HEK293T (cell line): ENCODE measurements at places on chromosomes 1 and 21.
A peak's percentile ranks its signal among the peaks of the same experiment; 100 is the strongest.

GRCh38 chr1:172112576-172112975, 271.3 kb downstream of the DNM3 start:
- no peak for DNase-seq

DNA sequence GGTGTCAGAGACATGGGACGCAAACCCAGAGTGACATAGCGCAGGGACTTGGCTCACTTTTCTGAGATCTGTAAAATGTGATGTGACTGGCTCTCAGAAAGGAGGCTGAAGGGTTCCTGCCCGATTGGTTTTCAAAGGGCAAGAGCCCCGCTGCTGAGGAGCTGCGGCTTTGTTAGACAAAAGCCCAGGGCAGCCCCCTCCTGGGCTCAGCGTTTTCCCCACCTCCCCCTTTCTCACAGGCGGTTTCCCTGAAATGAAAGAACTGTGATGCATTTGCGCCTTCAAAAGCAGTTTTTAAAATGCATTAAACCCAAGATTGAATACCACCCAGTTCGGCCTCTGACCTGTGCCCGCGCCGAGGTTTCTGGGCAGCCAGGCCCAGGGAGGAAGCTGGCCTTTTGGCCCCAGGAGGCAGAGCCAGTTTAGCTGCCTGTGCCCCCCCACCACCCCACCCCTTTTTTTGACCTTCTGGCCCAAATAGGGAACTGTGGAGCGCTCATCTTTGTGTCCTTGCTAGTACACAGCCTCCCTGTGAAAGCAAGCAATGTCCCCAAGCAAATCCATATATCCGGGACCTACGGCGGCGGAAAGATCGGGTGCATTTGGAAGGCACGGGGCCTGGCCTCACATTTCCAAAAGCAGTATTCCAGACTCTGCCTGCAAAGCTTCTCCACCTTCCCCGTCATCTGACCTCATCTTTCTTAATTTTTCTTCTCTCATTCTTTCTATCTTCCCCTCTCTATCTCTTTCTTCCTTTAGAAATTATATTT, 28.6 kb downstream of the CD247 start:
- DNase-seq: no peak

DNA sequence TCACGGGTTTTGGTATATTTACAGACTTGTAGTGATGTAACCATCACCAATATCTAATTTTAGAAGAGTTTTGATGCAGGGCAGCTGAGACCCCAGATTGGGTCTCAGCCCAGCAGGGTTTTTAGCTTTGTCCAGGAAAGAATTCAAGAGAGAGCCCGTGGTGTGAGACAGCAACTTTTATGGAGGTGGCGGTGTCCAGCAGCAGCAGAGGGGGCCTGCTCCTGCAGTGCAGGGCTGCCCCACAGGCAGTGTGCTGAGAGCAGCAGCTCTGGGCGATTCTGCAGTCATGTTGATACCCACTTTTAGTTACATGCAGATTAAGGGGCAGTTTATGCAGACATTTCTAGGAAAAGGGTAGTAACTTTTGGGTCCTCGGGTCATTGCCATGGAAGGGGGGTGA, 1.8 kb upstream of the EPHX1 start:
- no peak for DNase-seq

- no peak for DNase-seq
Measured at GRCh38 chr1:221643404-221644144, 98.3 kb downstream of the DUSP10 start.

- no peak for DNase-seq
Measured at GRCh38 chr1:33393524-33393923, 37.4 kb downstream of the PHC2 start.

- no peak for DNase-seq
Measured at GRCh38 chr1:201110616-201111015, 1.6 kb downstream of the CACNA1S start.

GRCh38 chr1:240998024-240998423, 359.0 kb downstream of the RGS7 start:
- DNase-seq: no peak

- no peak for DNase-seq
Measured at GRCh38 chr1:9537863-9538668, 1.2 kb upstream of the SLC25A33 start.

DNA sequence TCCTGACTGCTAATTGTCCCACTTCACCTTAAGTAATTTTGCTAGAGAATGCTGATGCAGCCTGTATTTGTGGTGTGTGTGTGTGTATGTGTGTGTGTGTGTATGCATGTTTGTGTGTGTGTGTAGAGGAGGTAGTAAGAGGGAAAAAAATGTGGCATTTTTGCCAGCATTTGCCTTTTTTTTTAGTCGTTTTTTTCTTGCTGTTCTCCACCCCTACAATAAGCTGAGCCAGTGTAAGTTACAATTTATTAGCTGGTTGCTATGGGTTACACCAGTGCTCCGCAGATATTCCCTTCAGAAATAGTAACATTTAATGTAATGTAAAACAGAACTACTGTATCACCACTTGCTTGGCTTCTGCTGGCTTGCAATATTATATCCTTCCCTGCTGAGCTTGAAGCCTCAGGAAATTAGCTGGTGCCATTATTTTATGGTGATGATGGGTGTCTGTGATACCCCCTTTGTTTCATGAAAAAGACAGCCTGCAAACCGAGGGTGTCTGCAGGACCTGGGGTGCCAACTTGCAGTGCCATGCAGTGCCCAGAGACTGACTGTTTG, 23.4 kb upstream of the IGSF3 start:
- no peak for DNase-seq

GRCh38 chr1:109559995-109560394, 11.6 kb downstream of the GNAI3 start:
- no peak for DNase-seq

- no peak for DNase-seq
Measured at GRCh38 chr1:53658489-53659230, 80.3 kb downstream of the GLIS1 start.

DNA sequence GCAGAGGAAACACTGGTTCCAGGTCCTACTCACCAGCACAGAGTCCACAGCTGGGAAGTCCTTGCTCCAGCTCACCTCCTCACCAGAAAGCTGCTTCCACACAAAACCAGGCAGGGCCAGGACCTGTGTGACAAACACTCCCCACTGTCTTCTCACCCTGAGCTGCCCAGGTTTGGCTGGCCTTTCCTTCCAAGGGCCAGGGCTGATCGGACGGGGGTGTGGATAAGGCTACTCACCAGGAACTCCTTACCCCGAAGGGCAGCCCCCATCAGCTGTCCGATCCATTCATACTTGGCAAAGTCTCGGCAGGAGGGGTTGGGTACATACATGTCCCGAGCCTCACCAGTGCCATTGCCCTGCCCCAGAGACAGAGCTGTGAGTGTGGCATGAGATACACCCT, 5.4 kb downstream of the HECTD3 start:
- no peak for DNase-seq

- DNase-seq: no peak
Measured at GRCh38 chr1:197982256-197982655, 65.1 kb downstream of the LHX9 start.

DNA sequence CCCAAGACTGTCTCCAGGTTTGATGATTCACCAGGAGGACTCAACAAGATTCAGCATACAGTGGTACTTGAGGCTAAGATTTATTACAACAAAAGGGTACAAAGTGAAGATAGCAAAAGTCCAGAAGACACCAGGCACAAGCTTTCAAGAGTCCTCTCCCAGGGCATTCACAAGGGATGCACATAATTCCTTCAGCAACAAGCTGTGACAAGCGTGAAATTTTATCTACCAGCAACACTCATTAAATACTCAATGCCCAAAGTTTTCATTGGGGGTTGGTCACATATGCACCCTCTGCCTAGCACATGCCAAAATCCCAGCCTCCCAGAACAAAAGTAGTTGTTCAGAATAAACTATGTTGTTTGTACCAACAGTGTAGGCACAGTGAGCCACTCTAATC, 62.3 kb downstream of the PRKACB start:
- DNase-seq: no peak

- DNase-seq: no peak
Measured at GRCh38 chr1:164803366-164803765, 244.4 kb downstream of the PBX1 start.

DNA sequence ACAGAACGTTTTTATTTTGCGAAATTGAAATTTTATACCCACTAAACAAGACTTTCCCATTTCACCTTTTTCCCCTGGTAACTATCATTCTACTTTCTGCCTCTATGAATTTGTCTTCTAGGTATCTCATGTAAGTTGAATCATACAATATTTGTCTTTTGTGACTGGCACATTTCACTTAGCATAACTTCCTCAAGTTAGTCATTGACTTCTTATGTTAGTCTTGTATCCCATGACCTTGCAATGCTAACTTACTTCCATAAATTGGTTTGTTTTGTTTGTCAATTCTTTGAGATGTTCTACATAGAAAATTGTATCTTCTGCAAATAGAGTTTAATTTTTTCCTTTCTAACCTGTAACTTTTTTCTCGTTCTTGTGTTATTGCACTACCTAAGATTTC, 26.9 kb downstream of the SH3BP5L start:
- DNase-seq: no peak

DNA sequence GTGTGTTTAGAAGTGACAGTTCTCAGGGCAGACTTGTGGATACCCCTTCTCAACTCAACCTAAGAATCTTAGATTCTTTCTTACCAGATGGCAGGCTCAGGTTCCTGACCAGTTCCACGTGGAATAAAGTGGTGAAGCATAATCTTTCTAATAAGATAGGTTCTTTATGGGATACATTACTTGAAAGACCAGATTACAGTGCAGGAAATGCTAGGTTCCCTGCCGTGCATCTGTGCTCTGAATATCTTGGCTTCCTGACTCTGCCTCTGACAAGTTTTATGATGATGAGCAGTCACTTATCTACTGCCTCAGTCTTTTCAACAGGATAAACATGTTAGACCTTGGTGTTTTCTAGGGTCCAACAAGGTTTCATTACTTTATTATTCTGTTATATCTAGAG, 207.9 kb upstream of the CACYBP start:
- DNase-seq: no peak

- DNase-seq: peak; percentile 63
Measured at GRCh38 chr1:177340601-177341067, 169.9 kb downstream of the BRINP2 start.

DNA sequence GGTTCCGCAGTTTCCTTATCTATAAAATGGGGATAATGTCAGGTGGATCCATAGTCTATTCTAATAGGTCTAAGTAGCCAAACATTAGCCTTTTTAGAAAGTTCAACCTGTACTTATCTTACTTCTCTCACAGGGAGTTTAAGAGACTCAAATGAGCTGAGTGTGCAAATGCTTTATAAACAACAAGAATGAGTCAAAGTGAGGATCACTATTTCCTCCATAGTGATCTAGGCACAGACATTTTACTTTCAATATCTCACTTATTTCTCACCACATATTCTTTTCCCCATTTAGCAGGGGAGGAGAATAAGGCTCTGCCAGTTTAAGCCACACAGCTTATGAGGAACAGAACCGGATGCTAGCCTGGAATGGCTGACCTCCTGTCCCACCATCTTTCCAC, 92.1 kb upstream of the LMO4 start:
- DNase-seq: no peak

DNA sequence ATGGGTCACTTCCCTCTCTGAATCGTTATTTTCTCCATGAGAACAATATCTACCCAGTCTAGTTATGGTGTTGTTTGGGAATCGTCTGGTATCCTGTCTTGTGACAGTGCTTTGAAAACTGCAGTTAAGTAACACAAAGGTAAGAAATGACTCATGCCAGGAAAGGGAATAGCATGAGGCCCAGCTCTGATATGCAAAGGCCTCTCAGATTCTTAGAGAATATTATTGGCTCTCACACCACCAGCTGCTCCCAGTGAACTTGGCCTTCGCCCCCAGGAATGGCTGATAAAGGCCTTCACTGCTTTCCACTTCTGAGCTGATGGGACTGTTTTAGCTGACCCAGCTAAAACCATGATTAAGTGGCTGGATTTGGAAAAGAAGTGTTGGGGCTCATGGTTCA, 27.1 kb downstream of the NEK2 start:
- no peak for DNase-seq

DNA sequence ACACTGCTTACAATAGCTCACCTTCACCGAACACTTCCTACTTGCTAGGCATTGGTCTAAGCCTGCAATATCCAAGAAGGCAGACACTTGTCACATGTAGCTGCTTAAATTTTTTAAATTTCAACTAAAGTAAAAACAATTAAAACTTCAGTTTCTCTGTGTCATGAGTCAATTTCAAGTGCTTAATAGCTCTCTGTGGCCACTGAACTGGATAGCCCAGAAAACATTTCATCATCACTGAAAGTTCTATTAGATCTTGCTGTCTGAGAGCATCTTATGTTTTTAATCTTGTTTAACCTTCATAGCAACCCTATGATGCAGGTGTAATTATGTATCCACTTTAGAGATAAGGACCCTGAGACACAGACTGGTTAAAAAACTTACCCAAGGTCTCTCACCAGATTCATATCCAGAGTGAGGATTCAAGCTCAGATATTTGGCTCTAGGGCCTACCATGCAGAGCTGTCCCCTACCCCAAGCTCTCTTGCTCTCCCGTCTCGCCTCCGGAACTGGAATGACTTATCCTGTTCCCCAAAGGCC, 2.6 kb upstream of the FCRL6 start:
- no peak for DNase-seq

DNA sequence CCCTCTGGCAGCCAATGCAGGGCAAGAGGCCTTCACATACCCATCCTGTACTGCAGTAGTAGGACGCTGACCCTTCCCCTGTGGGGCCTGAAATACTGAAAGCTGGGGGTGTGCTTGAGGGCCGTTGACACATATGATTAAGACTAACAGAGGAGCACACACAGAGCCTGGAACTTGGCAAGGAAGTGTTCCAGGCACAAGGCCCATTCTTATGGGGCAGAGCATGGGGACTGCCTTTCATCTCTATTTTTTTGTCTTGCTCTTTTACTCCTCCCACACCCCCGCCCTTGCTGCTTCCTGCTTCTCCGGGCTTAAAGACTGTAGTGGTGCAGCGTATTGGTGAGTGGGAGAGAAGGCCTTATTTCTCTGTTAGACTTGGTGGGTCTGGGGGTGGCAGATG, 137.4 kb downstream of the BACH1 start:
- DNase-seq: no peak

DNA sequence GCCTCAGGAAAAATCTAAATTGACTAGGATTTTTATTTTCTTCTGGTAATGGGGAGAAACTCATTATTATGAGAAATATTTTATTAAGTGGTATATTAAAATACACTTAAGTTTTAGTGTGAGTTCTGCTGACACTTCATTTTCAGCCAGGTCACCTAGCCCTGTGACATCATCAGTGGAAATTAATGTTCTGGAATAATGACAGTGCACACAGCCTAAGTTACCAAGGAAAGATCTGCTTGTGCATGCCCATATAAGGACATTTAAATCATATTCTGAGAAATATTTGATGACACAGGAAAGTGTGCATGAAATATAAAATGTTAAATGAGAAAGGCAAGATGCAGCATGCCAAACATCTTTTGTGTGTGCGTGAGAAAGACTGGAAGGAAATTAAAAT, 102.0 kb downstream of the KIF14 start:
- no peak for DNase-seq

DNA sequence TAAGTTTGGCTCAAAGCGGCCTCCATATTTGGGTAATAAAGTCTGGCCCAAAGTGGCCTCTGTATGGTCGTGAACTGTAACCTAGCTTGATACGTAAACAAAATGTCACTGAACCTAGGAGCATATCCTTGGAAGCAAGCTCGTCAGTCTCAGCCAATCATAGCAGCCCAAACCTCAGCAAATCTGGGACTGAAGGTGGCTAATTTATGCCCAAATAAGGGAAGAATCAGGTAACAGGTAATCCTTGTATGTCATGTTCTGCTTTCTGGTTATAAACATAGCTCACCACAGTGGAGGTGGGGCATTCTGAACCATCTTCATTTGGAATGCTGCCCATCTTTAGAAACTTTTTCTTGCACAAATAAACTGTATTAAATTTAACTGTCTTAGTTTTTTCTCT, 281.1 kb downstream of the TTLL7 start:
- DNase-seq: no peak
